ENCODE measurements at places on chromosomes 7 and 10.

DNA sequence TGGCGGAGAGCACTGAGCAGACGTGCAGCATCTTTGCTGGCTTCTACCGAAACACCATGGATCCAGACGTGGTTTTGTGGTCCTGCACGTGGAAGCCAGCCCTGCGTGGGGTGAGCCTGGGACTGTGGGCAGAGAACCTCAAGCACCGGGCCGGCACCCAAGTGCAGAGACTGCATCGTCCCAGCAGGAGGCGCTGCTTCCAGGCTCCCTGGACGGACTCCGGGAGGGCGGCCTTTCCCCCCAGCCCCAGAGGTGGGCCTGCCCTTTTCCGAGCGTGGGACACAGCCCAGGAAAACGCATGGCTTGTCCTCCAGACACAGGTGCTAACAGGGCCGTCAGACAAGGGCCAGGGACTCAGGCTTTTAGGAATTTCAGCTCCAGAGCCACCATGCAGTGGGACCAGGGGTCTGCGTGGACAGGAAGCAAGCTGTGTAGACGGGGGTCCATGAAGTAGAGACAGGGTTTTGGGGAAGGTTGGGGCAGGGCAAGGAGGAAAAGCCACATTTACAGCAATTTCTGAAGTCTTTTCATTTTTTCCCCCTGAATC lies 303.9 kb downstream of the WDR37 start:
- no peak for DNase-seq

DNA sequence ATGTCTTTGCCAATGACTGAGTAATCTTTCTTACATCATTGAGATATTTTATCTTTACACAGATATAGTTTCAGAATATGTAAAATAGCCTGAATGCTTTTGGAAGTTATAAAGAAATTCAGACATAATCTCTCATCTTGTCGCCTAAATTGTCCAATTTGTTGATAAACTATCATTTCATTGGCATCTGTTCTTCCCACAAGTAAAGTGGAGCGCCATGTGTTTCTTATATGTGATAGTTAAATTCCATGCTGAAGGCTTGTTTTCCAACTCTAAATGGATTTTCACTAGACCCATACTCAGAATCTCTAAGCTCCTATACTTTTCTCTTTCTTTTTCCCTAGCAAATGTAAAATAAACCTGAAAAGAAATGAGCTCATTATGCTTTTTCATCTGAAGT lies 640.1 kb upstream of the MBL2 start:
- DNase-seq = no peak

- DNase-seq = no peak
Observed at GRCh38 chr7:100855515-100855914, 3.0 kb downstream of the SLC12A9 start.

GRCh38 chr10:323651-324293 lies 188.5 kb downstream of the ZMYND11 start:
- DNase-seq = peak; percentile 17

GRCh38 chr10:101121654-101122031 lies 9.5 kb upstream of the TLX1 start:
- no peak for DNase-seq

GRCh38 chr10:71964098-71964742 lies at the start of gene CHST3:
TSS of gene CHST3 (plus strand) at chr10:71964395. CDS start at chr10:72005843, 41,448 bp downstream.
- DNase-seq = no peak

GRCh38 chr10:36476399-36476798 lies 649.0 kb upstream of the ANKRD30A start:
- no peak for DNase-seq

DNA sequence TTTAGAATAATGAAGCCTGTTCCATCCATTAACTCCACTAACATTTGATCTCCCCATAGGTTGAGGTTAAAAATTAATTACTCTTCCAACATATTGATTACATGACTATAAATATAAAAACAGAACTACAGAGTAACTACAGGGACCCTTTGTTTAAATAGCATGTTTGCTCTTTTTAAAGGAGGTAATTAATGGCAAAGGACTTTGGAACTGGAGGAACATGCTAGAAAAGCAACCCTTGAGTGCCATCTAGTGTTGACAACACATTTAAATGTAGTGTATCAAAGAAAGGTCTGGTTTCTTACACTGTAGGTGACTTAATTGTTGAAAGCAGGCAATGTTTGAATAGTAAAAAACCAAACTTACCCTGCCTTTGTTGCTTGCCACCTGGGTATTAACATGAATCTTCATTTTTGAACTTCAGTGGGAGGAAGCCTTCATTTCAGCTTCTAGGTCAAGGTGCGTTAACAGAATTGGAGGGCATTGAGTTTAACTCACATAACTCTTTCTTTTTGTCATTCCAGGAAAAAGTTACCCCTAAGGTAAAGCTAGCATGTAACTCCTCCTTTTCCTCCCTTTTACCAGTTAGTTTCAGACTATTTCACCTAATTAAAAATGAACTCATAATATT lies 52.6 kb upstream of the CAPZA2 start:
- DNase-seq = no peak

DNA sequence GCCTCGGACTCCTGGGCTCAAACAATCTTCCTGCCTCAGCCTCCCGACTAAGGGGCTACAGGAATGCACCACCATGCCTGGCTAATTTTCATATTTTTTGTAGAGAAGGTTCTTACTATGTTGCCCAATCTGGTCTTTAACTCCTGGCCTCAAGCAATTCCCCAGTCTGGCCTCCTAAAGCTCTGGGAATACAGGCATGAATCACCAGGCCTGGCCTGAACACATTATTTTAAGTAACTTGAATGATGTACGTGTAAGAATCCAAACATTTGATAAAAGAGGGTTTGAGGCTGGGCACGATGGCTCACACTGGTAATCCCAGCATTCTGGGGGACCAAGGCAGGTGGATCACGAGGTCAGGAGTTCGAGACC lies 13.0 kb upstream of the BAMBI start:
- DNase-seq = no peak

DNA sequence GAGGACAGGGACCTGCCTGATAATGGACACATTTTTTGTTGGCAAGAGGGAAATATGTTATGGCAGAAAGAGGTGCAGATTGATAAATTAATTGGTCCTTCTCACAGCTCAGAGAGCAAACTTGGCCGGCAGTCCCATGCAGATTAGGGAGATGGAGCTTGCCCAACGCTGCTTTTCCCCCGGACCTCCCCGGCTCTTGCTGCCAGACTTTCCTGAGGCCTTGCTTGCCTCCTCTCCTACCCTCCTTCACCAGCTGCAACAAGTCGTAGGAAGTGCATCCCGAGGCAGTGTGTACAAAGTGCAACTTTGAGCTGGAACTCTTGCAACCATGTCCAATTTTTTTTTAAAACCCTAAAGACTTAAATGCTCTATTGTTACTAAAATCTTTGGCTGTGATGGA lies 215.5 kb downstream of the LRMDA start:
- DNase-seq = no peak

- no peak for DNase-seq
Observed at GRCh38 chr10:132471484-132471883, 66.1 kb upstream of the INPP5A start.

DNA sequence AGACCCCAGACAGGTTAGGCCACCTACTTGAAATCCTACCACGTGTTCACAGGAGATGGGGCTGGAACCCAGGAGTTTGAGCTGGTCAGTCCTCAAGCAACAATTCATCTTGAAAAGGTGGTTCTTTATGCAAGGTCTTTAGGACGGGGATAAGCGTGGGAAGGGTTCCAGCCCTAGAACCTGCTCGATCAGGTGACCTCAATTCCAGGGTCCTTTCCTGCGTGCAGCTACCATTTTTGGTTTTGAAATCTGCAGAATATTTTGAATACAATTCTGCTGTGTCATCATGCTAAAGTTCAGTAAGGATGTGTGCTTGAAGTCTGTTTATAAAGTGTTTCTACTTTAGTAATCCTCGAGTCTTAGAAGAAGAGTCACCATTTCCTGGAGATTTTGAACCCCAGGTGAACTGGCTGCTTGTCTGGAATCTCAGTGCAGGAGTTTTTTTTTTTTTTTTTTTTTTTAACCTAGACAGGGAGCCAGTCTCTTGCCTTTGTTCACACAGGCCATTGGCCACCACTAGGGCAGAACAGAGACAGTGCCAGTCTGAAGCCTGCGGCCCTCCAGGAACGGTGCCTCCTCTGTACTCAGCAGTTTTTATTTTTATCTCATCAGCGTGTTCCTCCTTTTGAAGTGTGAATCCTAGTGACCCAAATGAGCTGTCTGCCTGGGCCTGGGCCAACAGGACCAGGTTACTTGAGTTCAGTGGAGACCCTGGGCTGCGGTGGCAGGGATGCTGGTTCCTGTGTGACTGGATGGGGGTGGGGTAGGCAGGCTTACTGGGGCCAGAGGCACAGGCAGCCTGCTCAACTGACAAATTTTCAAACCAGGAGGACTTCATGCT lies 54.6 kb downstream of the EEPD1 start:
- DNase-seq = no peak

GRCh38 chr7:116687801-116688201 lies 15.8 kb downstream of the MET start:
- DNase-seq = no peak

DNA sequence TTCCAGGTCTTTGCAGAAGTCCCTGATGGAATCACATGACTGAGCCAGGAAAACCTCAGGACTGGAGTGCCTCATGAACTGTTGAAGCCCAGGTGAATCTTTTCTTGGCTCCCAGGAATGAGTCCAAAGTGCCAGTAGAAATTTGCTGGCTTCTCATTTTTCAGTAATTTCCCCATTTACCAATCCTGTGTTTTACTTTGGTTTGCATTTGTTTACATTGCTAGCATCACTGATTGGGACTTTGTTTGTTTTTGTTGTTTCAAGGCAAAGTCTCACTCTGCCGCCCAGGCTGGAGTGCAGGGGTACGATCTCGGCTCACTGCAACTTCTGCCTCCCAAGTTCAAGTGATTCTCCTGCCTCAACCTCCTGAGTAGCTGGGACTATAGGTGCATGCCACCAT lies 1.6 kb upstream of the ZNF12 start:
- DNase-seq = no peak

- DNase-seq = no peak
Observed at GRCh38 chr7:79241288-79242060, 212.0 kb downstream of the MAGI2 start.

GRCh38 chr10:68253346-68253745 lies 21.4 kb upstream of the ATOH7 start:
- DNase-seq = no peak

DNA sequence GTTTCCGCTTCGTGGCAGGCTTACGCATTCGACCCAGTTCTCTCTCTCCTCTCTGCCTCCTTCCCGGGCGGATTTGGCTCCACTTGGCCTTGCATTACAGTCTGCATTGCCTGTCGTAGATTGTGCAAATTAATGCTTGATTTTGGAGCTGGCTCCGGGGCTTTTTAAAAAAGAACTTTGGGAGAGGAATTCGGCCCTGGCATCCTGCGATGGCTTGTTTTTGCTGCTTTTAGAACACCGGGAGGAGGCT lies 767 bp downstream of the EIF4EBP2 start:
- no peak for DNase-seq

DNA sequence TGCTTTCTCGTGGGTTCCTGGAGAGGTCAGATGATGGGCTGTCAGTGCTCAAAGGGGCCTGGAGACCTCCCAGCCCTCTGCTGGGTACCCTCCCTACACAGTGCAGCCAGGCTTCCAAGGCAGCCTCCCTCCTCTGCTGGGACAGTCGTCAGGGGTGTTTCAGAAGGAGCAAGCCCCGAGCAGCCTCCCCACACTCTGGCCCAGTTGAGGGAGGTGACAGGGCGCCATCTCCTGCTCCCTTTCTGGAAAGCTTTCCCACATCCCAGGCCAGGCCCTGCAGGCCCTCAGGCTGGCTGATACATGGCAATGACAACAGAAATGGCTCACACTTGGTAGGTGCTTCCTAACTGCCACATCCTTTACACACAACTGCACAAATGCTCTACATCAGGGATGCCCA lies 32.1 kb downstream of the KCNMA1 start:
- no peak for DNase-seq

GRCh38 chr7:49778731-49779270 lies 5.4 kb downstream of the VWC2 start:
- DNase-seq = no peak

DNA sequence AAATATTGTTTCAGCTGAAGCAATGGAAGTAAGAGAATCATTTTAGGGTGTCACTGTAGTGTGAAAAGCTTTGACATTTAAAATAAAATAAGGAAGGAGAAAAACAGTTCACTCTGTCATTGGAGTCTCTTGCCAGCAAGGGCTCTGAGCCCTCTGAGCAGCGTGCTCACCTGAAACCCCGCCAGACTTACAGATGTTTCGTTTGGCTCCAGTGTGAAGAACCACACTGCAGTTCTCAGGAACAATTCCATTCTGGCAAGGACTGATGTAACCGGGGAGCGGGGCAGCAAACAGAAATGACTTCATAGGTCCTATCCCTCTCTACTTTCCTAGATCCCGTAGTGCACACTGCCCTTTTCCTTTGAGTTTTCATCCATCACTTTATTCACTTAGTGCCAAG lies 164.3 kb downstream of the CELF2 start:
- DNase-seq = no peak

- no peak for DNase-seq
Observed at GRCh38 chr10:62463364-62463763, 89.2 kb downstream of the ZNF365 start.

DNA sequence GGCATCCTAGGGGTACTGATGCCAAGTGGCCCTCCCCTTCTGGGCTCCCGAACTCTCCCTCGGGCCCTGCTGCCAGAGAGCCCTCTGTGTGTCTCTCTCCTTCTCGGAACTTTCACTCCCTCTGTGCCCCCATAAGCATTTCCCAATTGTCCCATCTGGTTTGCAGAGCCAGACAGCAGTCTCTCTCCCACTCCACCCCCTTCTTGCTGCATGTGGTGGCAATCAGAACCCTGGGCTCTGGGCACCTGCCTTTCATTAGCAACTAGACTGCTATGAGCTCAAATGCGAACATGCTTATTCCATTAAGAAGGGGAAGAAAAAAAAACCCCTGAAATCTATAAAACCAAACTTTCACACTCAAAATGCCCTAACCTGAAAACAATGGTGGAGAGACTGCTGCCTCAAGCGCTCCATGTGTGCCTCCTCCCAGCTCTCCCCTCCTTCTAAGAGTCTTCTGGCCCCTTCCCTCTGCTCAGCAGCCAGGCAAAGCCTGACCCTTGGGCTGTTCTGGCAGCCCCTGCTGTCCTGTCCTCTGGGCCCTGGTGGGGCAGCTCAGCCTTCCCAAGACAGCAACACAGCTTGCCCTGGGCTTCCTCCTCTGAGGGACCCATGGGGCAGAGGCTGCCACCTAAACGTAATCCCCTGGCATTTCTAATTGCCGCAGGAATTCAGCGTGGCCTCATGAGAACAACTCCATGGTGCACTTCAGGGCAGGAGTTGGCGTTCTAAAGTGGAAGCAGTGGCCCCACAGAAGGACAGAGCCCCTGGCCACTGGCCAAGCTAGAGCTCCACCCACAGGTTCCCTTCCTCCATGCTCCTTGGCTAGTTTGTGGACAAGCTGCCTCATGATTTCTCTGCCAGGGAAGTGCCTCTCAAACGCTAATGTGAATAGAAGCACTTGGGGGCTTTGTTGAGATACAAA lies 415.4 kb downstream of the PLXNA4 start:
- DNase-seq = no peak

GRCh38 chr10:52194191-52194590 lies 119.9 kb upstream of the DKK1 start:
- DNase-seq = no peak

- no peak for DNase-seq
Observed at GRCh38 chr10:133565441-133566294, at the start of gene SYCE1. TSS of gene SYCE1 (minus strand) at chr10:133565583. CDS start at chr10:133565529, 54 bp downstream.

Data from activated CD8-positive, alpha-beta memory T cell treated with anti-CD3 and anti-CD28 coated beads for 4 hours (primary cell).